ENCODE measurements at places on chromosomes 3 and 15.

DNA sequence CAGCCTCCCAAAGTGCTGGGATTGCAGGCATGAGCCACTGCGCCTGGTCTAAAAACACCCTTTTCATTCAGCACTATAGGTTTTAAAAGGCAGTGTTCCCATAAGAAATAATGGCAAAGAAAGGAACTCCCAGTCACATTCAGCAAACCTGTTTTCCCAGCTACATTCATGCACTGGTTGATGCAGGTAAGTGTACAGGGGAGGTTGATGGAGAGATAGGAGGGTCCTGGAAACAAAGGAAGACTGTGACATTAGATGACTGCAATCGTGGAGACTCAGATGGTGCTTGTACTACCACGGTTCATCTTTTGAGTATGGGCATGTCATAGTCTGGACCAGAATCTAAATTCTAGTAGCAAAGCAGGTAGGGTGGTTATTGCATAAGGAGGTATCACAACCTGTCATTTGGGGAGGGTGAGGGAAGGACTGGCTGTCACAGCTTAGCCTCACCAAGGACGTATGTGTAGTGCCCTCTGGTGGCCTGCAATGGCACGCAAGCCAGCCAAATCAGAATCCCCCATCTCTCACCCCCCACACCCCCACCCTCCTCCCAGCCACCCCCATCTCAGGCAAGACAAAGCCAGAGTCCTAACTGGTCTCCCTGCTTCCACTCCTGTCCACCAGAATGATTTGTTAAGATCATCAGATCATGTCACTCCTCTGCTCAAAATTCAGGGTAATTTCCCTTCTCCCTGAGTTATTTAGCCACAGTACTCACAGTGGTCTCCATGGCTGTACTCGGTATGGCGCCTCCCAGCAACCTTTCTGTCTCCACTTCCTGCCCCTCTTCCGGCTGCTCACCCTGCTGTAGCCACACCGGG, 28.8 kb upstream of the UBL7 start:
- DNase-seq = peak; percentile 59

- DNase-seq = no peak
These were observed 239.5 kb downstream of the GAP43 start for GRCh38 chr3:115862849-115863248.

DNA sequence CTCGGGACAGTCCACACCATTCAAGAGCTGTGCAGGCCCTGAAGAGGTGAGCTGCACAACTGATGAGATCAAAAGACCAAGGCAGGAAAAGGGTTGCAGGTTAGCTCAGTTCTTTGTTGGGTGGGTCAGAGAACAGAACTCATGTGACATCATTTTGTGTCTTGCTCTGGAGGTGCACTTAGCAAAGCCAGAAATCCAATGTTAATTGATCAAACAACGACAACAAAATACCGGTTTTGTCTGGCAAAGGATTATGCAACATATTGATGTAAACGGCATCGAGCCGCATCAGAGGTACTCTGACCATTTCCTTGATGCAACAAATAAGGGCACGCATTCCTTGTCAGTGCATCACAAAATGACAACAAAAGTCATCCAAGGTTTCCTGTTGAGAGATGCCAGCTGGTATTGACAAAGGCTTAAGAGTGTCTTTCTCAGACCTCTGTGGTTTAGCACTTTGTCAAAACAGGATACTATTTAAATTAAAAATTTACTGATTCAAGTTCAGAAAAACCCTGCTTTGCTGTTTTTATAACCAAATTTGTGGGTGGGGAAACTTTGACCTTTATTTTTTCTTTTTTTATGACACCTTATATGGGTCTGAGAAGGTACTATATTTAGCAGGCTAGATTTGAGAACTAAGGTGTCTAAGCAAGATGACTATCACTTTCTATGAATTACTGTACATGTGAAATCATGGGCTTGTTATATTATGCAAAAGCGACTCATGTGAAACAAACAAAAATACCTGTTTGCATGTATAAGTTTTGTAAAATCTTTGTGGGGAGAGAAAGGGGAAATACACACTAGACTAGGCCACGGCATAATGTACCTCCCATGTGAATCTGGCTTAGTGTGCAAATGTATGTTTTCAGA, 496.1 kb downstream of the FOXP1 start:
- DNase-seq = no peak

DNA sequence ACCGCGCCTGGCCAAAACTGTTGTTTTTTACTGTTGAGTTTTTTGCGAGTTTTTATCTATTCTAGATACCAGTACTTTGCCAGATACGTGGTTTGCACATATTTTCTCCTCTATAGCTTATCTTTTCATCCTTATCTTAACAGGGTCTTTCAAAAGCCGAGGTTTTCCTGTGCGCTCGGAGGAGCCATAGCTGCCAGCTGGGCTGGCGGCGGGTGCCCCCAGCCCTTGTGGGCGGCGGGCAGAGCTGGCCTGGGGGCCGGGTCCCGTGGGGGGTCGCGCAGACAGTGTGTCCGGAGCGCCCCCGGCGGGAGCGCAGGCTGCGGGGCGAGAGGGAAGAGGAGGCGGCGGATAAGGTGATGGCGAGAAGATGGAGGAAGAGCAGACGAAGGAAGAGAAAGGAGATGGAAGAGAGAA, 11.1 kb upstream of the EIF4A2 start:
- no peak for DNase-seq

GRCh38 chr3:169295126-169295525, 368.4 kb downstream of the MECOM start:
- no peak for DNase-seq

GRCh38 chr15:47754312-47754711, 37.0 kb downstream of the SEMA6D start:
- no peak for DNase-seq

Data from stimulated activated CD4-positive, alpha-beta T cell treated with anti-CD3 and anti-CD28 coated beads, Interleukin-1b, Interleukin-23, amount 100 ng/mL, for 4 hours (primary cell).